Renal cortex interstitium (tissue), 15 donors: ENCODE measurements at places on chromosomes 5 and 9.

DNA sequence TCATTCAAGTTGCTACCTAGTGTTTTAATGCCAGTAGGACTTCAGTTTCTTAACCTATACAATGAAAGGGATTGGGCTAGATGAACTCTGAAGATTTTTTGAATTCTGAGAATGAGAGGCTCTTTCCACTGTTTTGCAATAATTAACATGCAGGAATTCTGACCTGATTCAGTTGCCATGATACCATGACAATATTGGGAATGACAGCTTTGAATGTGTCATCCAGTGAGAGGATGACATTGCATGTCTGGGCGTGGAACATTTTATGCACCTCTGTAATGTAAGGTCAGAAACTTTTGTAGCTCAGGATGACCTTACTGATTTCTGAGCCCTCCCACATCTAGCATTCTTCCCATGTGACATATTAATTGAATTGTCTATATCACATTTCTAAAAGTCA lies 30.6 kb upstream of the SPINK5 start:
- DNase-seq, result no peak

DNA sequence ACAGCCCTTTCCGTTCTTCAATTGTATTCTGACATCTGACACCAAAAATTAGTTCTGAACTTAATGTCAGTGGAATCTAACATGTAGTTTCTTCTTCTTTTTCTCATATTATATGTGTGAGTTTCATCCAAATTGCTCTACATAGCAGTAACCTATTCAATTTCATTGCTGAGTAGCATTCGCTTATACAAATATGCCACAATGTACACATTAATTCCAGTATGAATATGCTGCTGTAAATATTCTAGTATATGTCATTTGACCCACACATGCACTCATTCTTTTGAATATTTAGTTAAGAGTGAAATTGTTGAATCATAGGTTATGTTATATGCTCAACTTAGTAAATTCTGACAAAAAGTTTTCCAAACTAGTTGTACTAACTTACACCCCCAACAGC lies 550.9 kb downstream of the CHSY3 start:
- DNase-seq, result no peak

DNA sequence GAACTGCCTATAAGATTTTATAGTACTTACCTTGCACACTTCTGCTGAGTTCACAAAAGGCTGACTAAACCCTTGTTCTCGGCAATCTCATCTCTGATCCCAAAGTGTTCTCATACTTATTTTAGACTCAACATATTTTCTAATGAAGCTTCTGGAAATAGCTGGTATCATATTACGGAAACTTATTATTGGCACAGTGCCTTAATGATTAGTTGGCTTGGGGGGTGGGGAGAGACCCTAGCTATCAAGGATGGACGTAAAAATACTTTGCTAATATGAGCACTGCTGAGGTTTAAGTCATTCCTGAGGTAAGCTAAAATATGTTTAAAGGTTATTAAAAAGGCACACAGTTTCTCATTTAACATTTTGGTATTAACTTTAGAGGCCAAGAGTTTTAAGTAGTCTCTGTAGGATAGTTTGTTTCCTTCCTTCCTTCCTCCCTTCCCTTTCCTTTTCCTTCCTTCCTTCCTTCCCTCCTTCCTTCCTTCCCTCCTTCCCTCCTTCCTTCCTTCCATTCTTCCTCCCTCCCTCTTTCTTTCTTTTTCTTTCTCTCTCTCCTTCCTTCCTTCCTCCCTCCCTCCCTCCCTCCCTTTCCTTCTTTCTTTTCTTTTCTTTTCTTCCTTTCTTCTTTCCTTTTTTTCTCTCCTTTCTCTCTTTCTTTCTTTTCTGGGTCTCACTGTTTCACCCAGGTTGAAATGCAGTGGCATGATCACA lies 31.5 kb downstream of the ZSWIM6 start:
- DNase-seq, result no peak

DNA sequence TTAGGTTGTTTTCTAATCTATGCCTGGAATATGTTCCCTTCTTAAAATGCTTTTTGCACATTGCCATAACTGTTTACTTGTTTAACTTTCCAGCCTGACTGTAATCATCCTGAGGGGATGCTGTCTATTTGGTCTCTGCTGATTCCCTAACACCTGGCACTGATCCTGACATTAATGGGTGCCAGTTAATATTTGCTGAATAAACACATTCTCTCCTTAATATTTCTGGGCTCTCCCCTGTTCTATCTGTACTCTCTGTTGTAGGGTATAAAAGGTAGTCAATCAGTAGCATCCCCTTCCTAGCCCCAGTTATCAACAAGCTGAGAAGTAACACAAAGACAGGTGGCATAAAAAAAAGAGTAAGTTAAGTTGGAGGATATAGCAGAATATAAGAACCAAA lies 21.3 kb upstream of the SLC31A2 start:
- no peak for DNase-seq

- DNase-seq, result no peak
Measured at GRCh38 chr5:1392801-1393565, 48.1 kb upstream of the CLPTM1L start.

- no peak for DNase-seq
Measured at GRCh38 chr9:110069326-110070248, 138.4 kb downstream of the C9orf152 start.

- no peak for DNase-seq
Measured at GRCh38 chr9:21788752-21789151, 13.7 kb upstream of the MTAP start.

- DNase-seq, result no peak
Measured at GRCh38 chr5:74956278-74956677, 90.1 kb upstream of the FAM169A start.

GRCh38 chr9:28212979-28213378 lies 639.7 kb upstream of the C9orf72 start:
- no peak for DNase-seq

GRCh38 chr9:133375116-133375723 lies 640 bp downstream of the SURF4 start:
- no peak for DNase-seq

DNA sequence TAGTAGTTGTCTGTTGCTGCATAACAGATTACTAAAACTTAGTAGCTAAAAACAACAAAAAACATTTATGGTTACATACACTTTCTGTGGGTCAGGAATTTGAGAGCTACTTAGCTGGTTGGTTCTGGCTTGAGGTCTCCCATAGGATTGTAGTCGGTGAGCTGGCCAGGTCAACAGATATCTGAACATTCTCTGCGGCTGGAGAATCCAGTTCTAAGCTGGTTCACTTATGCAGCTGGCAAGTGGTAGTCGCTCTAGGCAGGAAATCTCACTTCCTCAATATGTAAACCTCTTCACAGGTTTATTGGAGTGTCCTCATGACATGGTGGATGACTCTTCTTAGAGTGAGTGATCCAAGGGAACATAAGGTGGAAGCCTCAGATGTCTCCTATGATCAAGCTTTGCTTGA lies 65.7 kb upstream of the TNFAIP8 start:
- DNase-seq, result no peak

- DNase-seq, result no peak
Measured at GRCh38 chr5:1477341-1477740, 32.1 kb upstream of the SLC6A3 start.

DNA sequence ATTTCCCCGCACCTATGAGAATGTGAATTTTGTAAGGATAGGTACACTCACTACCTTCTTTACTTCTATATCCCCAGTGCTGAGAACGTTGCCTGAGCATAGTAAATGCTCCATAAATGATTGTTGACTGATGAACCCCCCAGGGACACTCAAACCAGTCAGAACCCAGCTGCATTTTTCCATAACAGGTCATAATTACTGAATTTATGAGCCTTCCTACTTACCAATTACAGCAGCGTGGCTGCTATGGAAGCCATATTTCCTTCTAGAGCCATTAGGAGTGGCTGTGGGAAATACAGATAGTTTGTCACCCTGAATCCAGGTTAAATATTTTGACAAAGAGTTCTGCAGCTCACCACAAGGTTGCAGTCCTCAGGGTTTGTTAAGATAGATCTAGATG lies 135.0 kb downstream of the TAF11L14 start:
- no peak for DNase-seq

- no peak for DNase-seq
Measured at GRCh38 chr9:115691693-115692092, 461.9 kb upstream of the PAPPA start.

- no peak for DNase-seq
Measured at GRCh38 chr5:142572006-142572405, 113.9 kb downstream of the FGF1 start.

- DNase-seq, result no peak
Measured at GRCh38 chr5:38453506-38453905, 102.9 kb downstream of the LIFR start.

GRCh38 chr5:103669615-103670014 lies 107.0 kb upstream of the NUDT12 start:
- no peak for DNase-seq

DNA sequence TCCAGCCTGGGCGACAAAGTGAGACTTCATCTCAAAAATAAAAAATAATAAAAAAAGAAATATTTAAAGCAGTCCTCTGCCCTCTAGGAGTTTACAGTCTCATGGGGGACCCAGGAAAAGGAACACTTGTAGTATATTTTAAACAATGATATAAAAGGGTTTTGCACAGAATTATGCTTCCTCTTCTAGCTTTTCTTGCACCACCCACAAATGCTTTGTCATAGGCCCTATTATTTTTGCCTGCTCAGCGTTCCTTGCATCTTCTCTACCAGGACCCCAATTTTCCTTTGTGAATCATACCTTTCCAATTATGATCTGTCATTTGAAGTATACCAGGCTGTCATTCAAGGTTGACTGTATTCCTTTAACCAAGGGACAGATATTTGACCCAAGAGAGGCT lies 164.8 kb upstream of the CDKN2B start:
- DNase-seq, result no peak

- no peak for DNase-seq
Measured at GRCh38 chr9:128940271-128940921, 7.0 kb downstream of the DOLK start.

DNA sequence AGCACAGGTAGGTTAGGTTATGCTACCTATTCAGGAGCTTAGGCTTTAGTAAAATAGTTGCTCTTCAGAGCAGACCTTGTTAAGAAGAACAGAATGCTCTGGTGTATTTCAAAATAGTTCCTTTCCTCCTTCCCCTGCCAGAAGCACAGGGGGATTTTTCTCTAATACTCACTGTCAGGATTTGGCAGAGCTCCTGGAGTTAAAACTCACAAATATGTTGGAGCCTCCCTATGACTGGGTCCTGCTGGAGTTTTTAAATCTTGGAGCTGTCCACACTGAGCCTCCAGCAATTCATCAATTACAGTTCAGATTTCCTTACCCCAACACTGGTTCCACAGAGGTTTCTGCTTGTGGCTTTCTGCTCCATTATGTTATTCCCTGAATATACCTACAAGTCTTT lies 1233.8 kb upstream of the WWC1 start:
- DNase-seq, result no peak

GRCh38 chr5:125134216-125135081 lies 388.0 kb upstream of the ZNF608 start:
- no peak for DNase-seq

GRCh38 chr5:87034557-87034956 lies 233.1 kb upstream of the RASA1 start:
- no peak for DNase-seq

DNA sequence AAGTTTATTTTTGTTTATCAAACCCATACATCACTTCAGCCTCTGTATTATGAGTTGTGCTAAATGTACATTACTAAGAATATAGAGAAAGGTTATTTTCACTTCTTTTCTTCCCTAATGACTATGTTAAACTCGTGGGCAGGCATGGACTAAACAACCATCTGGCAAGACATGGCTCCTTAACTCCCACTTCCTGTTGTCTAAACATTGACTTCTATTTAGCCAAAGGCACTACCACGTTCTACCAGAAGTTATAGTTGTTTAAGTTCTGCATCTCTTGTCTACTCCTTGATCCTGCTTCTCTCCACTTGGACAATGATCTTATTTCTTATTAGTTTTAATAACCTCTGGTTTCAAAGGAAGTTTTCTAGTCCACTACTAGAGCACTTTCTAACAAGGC lies 136.1 kb downstream of the MACIR start:
- no peak for DNase-seq

DNA sequence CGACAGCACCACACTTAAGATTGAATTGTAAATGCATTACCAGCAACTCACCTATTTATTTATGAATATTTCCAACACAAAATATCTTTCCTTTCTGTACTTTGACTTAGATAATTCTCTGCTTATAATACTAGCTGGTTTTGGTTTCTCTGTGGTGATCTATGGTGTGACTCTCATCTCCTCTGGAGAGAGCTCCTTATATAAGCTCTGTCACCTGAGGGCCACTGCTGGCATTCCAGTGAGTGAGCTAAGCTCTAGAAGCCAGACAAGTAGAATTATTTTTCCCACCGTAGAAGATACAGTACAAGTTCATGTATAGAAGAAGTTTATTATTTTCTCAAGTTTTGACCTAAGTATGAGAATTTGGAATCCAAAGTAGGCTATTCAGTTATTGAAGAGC lies 111.5 kb downstream of the CDC42SE2 start:
- no peak for DNase-seq

DNA sequence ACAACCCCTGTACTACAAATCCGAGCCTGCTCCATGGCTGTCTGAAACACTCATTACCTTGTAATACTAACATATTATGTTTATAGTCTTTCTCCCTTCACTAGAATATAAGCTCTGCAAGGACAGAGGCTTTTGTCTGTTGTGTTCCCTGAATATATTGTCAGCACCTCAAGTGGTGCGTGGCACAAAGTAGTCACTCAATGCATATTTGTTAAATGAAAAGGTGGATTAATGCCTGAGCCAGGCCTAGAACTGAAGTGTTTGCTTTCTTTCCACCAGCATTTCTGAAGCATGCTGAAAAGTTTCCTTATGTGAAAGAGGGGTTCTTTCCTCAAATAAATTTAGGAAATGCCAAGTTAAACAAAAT lies 36.3 kb downstream of the ELL2 start:
- no peak for DNase-seq

DNA sequence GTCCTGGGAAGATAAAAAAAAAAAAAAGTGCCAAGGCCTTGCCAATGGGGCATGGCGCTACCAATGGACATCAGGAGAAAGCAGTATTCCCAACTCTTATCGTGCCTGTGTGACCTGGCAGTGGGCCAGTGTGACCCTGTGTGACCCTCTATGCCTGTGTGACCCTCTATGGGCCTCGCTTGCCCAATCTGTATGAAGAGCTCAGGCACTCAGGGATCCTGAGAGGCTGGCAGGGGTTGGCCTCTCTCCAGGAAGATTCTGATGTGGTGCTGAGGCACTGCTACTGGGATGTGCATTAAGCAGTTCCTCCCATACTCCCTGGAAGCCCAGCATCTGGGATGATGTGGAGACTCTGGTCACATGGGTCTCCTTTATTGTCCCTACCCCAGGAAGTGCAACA lies 179.2 kb downstream of the MACROH2A1 start:
- DNase-seq, result no peak

GRCh38 chr5:181120761-181121160 lies 10.2 kb downstream of the OR2V1 start:
- no peak for DNase-seq

- no peak for DNase-seq
Measured at GRCh38 chr5:102715082-102715807, 39.9 kb upstream of the PAM start.

- no peak for DNase-seq
Measured at GRCh38 chr5:178069909-178070308, 43.4 kb upstream of the N4BP3 start.

- DNase-seq, result no peak
Measured at GRCh38 chr5:139764886-139765408, 30.7 kb upstream of the PSD2 start.
